ENCODE measurements at places on chromosomes 12 and 14.
A peak's percentile ranks its signal among the peaks of the same experiment; 100 is the strongest.

DNA sequence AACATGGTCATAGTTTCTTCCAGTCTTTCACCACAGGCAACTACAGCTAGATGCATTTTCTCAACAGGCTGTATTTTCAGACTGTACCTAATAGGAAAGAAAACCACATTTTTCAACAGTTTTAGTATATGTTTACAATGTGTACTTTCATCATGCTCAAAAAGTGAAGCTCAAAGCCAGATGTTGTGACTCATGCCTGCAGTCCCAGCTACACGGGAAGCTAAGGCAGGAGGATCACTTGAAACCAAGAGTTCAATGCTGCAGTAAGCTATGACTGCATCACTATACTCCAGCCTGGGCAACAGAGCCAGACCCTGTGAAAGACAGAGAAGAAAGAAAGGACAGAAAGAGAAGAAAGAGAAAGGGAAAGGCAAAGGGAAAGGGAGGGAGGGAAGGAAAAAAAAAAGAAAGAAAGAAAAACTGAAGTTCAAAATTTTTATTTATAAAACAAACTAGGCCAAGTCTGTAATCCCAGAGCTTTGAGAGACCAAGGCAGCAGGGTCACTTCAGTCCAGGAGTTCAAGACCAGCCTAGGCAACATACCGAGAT, 25.5 kb downstream of the GXYLT1 start:
- no peak for DNase-seq

DNA sequence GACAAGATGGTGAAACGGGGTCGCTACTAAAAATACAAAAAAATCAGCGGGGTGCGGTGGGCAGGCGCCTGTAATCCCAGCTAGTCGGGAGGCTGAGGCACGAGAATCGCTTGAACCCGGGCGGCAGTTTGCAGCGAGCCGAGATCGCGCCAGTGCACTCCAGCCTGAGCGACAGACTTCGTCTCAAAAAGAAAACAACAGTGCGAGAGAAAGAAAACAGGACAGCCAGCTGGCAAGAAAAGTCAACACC, 633 bp upstream of the RNU4-2 start:
- DNase-seq: no peak

GRCh38 chr12:132581348-132582057, 28.9 kb downstream of the LRCOL1 start:
- DNase-seq: no peak

- no peak for DNase-seq
Observed at GRCh38 chr12:12121061-12121460, 50.3 kb downstream of the BCL2L14 start.

- DNase-seq: no peak
Observed at GRCh38 chr12:108173160-108173559, 44.1 kb downstream of the WSCD2 start.

DNA sequence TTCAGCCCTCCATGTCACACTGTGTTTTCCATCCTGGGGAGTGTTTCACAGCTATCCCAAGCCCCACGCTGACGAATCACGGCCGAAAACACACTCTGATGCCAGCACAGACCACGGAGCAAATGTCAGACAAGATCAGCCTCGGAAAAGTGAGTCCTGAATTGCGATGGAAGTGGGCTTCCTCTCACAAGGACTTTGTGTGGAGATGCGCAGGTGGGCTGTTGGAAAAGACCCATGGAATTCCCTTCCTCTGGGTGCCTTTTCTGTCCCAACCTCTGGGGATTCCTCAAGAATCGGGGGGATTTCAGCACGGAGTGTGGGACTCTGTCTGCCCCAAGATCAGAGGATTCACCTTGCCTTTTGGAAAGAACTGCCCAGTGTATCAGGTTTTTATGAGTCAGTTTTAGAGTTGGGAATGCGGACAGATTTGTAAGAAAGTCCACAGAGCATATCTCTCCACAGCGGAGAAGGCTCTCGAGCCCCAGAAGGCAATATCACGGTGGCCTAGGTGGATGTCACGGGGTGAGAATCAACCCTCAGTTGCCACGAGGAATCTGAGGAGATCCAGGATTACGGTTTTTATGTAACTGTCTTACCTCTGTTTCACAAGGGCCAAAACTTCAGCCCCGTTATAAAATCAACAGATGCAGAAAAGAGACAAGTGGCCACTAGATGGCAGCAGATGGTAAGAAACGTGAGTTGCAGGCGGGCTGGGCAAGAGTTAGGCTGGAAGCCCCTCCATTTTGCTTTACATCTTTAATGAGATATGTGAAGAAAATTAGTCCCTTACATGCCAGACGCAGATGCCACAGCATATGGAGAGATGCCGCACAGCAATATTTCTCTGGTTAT, 201.9 kb downstream of the DAD1 start:
- DNase-seq: no peak

GRCh38 chr12:3407723-3408122, 83.3 kb upstream of the PRMT8 start:
- no peak for DNase-seq

GRCh38 chr14:35956376-35957085, 130.4 kb downstream of the BRMS1L start:
- DNase-seq: no peak

GRCh38 chr14:92759679-92760523, 11.5 kb upstream of the LGMN start:
- no peak for DNase-seq

GRCh38 chr12:117526757-117527478, 165.5 kb upstream of the NOS1 start:
- no peak for DNase-seq

DNA sequence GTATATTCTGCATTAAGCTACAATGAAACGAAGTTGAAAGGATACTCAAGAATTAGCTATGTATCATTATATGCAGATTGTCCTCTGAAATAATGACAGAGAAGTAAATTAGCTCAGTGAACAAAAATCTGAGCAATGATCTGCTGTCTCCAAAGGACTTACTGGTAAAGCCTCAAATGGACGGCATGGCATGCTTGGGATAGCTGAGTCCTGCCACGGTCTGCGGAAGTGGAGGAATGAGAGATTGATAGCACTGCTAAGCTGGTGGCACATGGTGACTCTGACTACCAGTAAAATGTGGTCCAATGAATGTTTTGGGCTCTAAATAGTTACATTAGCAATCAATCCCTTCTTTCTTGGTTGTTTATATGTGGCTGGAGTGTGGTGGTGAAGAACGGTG, 3.7 kb upstream of the DENND5B start:
- DNase-seq: no peak

GRCh38 chr12:96521895-96522682, 32.7 kb downstream of the CFAP54 start:
- no peak for DNase-seq

DNA sequence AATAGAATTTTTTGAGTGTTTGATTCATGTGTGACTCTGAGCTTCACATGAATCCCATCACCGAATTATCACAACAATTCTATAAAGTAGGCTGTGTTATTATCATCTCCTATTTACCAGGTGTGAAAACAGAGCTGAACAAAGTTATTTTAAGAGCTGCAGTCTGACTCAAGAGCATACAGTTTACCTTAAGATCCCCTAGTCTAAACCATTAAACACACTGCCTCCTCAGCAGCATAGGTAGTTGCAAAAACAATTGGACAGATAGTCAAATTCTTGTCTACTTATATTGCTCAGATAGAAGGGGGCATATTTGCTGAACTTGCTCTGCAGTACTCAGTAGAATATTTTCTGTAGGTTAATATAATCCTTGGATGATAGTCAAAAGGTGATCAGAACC, 219.8 kb upstream of the ATP2B1 start:
- DNase-seq: no peak

DNA sequence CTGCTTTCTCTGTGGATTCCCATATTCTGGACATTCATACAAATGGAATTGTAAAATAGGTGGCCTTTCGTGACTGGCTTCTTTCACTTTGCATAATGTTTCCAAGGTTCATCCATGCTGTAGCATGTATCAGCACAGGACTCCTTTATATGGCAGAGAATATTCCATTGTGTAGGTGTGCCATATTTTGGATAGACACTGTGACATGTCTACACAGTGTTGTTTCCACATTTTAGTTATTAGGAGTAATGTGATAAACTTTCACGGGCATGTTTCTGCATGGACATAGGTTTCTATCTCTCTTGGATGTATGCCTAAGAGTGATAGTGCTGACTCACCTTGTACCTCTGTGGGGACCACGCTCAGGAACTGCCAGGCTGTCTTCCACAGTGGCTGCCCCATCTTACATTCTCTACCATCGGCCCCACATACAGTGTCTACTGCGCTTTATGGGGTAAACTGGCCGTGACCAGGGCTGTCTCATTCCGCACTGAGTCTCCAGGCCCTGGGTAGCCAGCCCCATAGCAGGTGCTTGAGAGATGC, 7.1 kb upstream of the KRT84 start:
- no peak for DNase-seq

DNA sequence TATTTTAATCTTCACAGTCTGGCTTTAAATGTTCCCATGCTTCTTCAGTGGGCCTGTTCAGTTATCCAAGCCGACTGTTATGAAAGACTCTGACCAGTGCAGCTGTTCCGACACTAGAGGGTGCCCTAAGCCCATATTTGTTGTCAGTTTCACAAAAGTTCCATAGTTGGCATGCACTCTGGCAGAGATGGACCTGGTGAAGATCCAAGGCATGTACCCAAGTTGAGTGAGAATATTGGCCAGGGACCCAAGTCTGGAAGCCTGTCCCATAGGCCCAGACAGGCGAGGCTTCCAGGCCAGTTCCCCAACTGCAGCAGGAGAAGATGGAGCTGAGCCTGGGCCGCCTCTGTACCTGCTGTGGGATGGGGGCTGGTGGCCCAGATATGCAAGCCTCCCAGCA, 27.4 kb upstream of the GUCY2C start:
- peak; percentile 3 for DNase-seq

DNA sequence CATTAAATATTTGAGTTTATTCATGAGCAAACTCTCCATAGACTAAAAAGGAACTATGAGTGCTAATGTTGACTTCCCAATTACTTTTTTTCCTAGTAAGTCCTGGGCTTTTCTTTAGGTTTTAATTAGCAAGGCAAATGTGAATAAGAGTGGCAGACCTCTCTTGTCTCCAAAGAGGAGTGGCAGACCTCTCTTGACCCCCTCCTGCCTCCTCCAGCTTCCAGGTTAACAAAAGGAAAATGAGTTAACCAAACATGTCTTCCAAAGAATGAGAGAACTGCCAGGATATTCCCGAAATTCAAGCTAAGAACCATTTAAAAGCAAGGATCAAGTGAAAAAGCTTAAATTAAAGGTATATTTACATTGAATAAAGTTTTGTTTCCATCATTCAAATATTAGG, 253.2 kb downstream of the MDGA2 start:
- no peak for DNase-seq

GRCh38 chr14:99476864-99477263, 3.8 kb downstream of the SETD3 start:
- no peak for DNase-seq

GRCh38 chr14:74267588-74267987, 28.3 kb downstream of the VSX2 start:
- no peak for DNase-seq

- no peak for DNase-seq
Observed at GRCh38 chr12:54926246-54926645, 58.3 kb downstream of the TESPA1 start.

- no peak for DNase-seq
Observed at GRCh38 chr14:26841920-26842741, 244.3 kb upstream of the NOVA1 start.

- no peak for DNase-seq
Observed at GRCh38 chr12:102061096-102061559, 663 bp downstream of the WASHC3 start.

- no peak for DNase-seq
Observed at GRCh38 chr12:45543887-45544286, 185.6 kb upstream of the ARID2 start.

DNA sequence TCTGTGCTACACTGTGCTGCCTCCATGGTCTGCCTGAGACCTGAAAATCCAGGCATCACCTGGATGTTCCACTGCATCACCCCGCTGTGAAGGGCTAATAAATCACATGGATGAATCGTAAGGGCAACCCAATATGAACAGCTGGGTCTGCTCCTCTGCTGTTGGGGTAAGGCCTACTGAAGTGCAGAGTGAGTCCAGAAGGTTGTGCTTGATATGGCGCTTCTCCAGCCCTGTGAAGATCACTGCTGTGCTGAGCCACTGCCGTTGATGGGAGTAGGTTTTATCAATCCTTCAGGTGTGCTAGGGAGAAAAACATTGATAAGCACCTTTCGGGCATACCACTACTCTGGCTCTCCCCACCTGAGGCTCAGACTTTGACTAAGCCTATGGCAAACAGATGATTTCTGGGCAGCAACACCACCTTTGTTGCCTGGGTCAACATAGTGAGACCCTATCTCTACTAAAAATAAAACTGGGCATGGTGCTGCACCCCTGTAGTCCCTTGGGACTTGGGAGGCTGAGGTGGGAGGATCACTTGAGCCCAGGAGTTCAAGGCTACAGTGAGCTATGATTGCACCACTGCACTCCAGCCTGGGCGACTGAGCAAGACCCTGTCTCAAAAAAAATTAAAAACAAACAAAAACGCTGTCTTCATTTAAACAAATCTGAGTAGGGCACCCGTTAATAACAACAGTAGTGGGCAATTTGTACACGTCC, 1.7 kb downstream of the ACVRL1 start:
- no peak for DNase-seq

GRCh38 chr12:12166751-12167150, 96.0 kb downstream of the BCL2L14 start:
- no peak for DNase-seq

- no peak for DNase-seq
Observed at GRCh38 chr14:102316338-102316742, 3.2 kb upstream of the ZNF839 start.

DNA sequence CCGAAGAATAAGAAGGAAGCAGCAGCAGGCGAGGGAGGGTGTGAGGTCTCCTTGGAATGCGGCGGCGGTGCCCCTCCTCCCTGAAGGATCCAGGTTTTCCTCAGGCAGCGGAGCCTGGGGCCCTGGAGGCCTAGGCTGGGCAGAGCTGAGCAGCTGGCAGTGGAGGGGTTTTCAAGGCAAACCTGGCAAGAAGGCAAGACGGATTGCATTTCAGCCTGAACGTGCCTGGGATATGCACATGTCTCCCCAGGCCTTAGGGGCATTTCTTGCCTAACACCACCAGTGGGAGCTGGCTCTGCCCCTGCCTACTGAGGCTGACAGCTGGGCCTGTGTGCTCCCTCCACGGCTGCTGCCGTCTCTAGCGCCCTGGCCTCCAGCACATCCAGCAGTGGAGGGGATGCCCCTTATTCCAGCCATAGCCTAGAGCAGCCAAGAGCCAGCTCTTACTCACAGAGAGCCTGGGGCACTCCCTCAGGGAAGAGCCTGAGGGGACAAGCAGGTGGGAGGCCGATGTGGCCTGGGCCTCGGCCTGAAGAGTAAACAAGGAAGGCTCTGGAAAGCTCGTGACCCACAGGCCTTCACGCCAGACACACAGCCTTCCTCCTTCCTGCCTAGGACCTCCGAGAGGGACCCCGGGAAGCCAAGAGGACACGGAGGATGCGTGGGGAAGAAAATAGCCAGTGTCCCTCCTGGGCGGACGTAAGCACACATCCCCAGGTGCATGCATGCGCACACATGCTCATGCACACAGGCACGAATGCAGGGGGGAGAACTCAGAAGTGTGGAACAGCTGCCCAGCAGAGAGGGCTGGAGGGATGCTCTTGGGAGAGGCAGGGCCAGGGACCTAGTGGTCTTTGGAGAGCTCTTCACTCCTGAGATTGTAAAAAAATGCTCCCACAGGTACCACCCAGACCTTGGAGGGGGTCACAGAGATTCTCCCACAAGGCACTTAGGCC, 23.0 kb upstream of the EIF2B2 start:
- DNase-seq: no peak

Measured in stimulated activated CD4-positive, alpha-beta T cell treated with anti-CD3 and anti-CD28 coated beads, Interleukin-15, amount 100 ng/mL, for 1 hour (primary cell).